ENCODE measurements at places on chromosomes 2 and 18.

- no peak for DNase-seq
Measured at GRCh38 chr2:160252900-160253299, 52.8 kb upstream of the ITGB6 start.

- no peak for DNase-seq
Measured at GRCh38 chr2:88345842-88346241, 106.7 kb downstream of the FOXI3 start.

DNA sequence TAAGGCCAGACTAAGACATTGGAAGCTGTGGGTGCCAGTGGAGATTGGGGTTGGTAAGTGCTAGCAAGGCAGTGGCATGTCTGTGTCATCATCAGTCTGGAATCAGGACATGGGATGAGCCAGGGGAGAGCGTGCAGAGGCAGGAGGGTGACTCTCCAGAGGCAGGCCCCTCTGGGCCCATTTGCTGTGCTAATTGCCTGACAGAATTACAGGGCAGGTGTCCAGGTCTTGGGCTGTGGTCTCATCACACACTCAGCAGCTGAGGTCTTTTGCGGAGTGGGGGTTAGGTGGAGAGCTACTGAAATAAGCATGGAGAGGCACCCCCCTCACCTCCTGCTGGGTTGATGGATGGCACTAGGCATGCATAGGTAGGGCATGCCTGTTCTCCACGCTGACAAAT is 57.4 kb downstream of the CELF4 start:
- DNase-seq: no peak

DNA sequence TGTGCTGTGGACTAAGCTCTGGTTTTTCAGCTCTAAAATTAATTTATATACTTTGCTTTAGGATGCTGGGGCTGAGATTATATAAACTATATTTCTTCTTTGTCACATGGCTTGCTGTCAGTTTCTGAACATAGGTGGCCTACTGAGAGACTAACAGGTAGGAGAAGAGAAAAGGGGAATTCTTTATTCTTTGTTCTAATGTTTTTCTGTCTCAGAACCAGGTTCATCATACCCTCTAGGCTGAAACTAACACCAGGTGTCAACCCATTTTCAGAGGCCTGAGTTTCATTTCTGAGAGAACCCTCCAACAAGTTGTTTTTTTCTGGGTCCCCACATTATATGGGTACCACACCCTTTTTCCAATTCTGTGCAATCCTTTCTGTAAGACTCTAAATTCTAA is 843.6 kb downstream of the TRIB2 start:
- DNase-seq: no peak

- DNase-seq: no peak
Measured at GRCh38 chr2:69524799-69525198, 87.6 kb upstream of the NFU1 start.

- DNase-seq: peak; percentile 37
Measured at GRCh38 chr2:18762667-18763066, 173.3 kb upstream of the NT5C1B start.

- no peak for DNase-seq
Measured at GRCh38 chr2:224449212-224450147, 47.6 kb upstream of the FAM124B start.

DNA sequence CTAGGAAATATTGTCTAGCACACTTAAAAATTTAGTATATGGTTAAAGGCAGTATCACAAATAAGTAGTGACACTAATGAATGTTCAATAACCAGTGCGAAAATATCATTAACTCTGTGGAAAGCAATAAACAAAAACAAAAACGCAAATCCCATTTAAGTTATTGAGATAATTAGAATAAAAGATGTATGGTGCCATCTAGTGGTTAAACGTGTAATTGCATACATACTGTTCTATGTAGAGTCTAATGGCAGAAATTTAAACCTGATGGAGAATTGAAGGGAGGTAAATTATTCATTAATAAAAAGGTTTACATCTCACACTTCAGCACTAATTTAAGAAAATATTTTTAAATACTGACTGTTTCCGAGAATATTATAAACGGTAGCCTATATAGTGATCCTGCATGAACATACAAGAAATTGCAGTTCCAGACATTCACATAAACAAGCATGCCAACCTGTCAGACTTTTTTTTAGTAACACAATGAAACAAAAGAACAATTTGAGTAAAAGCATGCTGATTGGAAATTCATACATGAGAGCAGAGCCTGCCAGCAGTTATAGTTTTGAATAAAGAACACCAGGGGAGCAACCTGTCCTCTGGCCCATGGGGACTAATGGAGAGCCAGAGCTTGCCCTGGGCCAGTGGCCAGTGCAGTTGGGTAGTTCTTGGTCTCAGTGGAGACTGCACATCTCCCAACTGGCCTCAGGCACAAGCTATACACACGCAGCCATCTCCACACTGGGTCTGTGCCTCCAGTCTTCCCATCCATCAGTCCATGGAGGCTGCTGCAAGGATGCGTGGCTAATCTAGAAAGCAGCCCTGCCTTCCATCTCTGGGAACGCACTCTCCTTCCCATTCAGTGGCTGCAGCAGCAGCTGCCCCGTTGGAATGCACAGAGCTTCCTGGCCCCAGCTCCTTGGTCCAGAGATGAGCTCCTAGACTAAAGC is 28.0 kb downstream of the GCG start:
- peak; percentile 63 for DNase-seq

- DNase-seq: peak; percentile 30
Measured at GRCh38 chr18:55779691-55780585, 191.9 kb upstream of the TCF4 start.

DNA sequence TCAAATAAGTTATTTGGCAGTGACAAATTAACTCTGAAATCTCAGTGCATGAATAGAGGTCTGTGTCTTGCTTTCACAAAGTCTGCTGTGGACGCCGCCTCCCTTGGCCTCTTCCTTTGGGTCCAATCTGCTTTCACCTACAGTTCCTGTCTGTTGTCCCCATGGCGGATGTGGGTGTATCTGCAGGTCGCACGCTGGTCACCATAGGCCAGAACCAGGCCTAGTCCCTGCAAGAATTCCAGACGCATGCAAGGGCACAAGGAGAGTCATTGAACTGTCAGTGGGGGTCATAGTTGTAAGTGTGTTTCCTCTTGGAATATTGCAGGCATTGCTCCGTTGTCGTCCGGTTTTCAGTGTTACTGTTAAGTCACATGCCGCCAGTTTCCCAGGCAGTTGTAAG is 7.4 kb downstream of the SOCS6 start:
- DNase-seq: no peak

DNA sequence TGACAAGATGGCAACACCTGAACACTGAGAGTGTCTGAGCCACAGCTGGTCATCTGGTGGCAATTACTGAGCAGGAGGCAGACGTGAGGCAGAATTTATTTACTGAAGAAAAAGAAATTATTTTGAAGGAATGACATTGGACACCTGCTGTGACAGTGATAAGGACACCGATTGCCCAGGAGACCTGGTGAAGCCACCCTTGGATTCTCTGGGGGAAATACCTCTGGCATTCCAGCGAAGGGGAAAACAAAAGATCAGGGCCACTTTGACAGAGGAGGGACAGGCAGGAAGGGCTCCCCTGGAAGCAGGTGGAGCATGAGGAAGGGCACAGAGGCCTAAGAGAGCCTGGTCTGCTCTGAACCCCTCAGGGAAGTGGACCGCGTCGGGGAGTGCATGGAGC is 85.4 kb upstream of the ALPP start:
- DNase-seq: no peak

DNA sequence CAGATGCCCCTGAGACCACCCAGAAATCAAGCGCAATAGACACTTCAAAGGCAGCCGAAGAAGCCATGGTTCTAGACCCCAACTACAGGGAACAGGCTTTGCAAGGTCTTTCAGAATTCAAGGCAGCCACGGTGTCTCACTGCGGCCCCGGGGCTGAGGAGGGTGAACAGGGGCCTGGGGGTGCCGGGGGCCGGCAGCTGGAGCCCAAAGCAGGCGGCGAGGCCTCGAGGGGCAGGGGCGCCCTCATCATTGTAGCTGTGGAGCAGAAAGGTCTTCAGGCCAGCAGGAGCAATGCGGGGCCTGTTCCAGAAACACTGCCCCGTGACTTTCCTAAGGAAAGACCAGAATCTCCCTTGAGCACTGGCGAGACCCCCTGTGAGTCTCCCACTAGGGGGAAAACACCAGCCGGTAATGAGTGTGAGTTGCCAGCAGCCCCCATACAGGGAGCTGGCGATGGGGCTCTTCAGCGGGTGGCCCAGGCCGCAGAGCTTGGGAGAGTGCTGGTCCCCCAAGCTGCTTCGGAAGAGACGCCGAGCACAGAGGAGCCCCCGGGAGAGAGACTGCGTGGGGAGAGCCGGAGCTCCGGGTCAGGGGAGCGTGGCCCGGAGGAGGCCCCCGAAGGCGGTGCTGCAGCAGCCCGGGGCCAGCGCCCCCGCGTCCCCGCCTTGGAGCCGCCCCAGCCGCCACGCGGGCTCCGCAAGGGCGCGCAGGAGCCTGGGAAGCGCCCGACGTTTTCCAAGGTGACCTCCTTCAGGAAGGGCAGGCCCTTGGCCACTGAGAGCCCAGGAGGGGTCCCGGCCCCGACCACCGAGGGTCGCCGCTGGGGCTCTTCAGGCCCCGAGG is 79.1 kb downstream of the ARHGEF4 start:
- DNase-seq: no peak

GRCh38 chr18:26784599-26784998 is 80.9 kb downstream of the AQP4 start:
- DNase-seq: no peak

DNA sequence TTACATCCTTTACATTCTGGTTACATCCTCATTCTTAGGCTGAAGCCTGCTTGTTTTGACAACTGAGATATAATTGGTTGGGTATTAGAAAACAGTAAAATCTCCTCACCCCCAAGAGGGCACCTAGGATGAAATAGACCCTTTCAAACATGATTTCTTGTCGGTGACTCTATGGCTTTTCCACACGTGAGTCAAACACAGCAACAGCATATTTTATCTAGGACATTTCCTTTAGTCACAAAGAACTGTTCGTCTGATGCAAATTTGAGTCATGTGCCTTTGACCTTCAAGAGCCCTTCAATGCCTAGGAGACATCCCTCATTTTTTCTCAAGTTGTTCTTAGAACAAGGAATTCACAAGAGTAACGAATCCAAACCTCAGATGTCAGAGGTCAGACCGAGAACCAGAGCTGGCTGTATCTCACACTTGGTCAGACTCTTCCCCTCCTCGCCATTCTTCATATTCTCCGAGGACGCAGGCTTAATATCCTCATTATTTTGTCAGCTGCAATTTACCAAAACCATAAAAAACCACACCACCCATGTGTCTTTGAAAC is 60.5 kb upstream of the ALKAL2 start:
- DNase-seq: no peak

GRCh38 chr2:492178-492577 is 185.0 kb downstream of the TMEM18 start:
- DNase-seq: no peak

DNA sequence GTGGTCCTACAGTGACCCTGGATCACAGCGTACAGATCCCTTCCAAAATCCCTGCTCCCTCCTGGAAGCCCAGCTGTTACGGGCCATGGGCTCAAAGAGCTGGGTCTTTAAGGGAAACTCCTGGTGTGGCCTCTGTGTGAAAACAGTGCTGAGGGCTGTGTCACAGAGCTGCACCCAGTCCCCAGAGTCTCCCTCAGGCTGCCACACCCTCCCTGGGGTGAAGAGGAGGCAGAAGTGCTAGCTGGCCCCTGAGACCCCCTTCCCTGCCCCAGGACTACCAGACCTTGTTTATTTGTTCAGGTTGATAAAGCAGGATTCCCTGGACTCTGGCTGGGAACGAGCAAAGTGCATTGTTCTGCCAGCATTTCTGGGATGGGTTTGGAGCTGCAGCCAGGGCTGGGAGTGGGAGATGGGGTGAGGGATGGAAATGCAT is 7.7 kb downstream of the ATOH8 start:
- DNase-seq: no peak

DNA sequence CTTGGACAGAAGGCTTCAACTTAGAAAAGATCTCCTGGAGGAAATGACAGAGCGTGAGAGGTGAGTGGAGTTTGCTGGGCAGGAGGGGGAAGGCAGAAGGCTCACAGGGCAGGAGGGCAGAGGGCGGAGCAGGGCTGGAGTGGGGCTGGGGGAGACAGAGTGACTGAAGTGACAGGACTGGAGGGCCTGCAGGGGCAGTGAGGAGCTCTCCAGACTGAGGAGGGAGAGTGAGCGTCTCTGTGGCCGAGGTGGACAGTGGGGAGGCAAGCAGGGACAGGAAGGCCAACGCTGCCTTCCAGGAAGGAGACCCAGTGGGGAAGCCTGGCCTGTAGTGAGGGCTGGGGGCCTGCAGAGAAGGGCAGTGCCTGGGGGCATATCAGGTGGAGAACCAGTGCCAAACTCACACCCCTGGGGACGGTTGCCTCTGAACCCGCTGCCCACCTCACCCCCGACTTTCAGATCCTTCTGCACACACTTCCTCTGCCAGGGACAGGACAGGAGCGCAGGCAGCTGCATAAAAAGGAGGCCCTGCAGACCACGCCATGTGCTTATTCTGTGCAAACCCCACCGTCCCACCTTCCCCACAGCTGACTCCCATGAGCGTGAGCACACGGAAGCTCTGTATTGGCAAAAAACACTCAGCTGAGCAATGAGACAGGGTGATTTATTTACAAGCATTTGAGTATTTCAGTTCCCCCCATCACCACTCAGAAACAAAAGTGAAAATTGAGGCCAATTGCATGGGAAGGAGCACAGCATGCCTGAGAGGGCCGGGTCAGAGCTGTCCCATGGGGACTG is 244.3 kb downstream of the FAM210A start:
- DNase-seq: no peak

GRCh38 chr2:121074293-121074932 is 210.6 kb downstream of the TFCP2L1 start:
- no peak for DNase-seq

DNA sequence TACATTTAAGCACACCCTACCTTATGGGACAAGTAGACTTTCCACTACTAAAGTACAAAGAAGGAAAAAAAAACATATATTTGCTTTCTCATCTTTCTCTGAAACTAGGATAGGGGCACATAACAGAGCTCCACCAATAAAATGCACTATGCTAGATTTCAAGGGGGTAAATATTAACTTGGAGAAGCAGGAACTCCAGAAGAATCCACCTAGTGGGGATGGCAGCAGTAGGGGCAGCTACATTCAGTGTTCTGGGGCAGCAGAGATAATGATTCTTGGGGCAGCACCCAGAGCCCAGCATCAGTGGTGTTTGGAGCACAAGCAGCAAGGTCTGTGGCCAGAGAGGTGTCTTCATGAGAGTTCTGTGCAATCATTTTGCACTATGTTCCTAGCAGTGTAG is 64.7 kb downstream of the DTNB start:
- no peak for DNase-seq

- no peak for DNase-seq
Measured at GRCh38 chr2:15047184-15047583, 414.7 kb downstream of the LRATD1 start.

Measured in IMR-90 (cell line).